ENCODE measurements at places on chromosomes 12 and 14.

- no peaks in the 10 kb centered on the region for H3K36me3 ChIP-seq
- H3K27me3 ChIP-seq = no peaks in the 10 kb centered on the region
- peaks cover 8% of the 10 kb centered on the region for H3K4me1 ChIP-seq
Measured at GRCh38 chr14:42802346-42802745, 1195.7 kb downstream of the LRFN5 start.

- H3K4me3 ChIP-seq = peak overlapping the region; percentile 52
- no peaks in the 10 kb centered on the region for H3K27me3 ChIP-seq
- peaks cover 33% of the 10 kb centered on the region for H3K4me1 ChIP-seq
- no peak overlapping the region for H3K27ac ChIP-seq
- H3K36me3 ChIP-seq = no peaks in the 10 kb centered on the region
- DNase-seq = no peak
Measured at GRCh38 chr14:102930753-102931579, 8.5 kb downstream of the AMN start.

DNA sequence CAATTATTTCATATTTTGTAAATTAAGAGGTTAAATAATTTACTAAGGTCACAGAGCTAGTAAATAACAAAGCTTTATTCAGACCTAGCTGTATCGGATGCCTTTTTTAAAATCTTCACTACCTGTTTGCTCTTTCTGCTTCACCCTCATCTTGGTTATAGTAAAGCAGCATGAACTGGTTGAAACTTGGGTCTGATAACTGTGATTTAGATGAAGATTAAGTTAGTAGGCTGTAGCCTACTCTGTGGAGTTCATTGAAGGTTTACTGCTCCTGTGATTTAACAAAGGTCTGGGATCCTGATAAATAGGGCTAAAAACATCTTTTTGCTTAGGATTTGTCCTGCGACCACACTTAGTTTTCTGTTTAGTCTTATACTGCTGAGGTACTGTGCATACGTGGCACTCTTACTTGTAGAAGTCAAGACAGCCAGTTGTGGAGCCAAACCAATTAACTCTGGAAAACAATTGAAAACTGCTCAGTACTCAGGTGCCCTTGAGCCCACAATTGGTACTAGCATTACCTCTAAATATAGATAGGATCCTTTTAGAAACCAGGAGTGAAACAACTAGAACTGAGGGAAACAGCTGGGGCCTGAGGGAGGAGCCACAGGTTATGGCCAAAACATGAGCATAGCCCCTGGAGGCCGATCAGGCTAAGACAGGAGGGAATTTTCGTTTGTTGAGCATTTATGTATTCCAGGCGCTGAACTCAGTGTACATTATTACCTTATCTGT lies 2.3 kb downstream of the SPATS2 start:
- H3K27me3 ChIP-seq = no peaks in the 10 kb centered on the region
- H3K36me3 ChIP-seq = no peaks in the 10 kb centered on the region
- peak overlapping the region; percentile 11 for H3K4me3 ChIP-seq
- H3K4me1 ChIP-seq = peaks cover 49% of the 10 kb centered on the region

DNA sequence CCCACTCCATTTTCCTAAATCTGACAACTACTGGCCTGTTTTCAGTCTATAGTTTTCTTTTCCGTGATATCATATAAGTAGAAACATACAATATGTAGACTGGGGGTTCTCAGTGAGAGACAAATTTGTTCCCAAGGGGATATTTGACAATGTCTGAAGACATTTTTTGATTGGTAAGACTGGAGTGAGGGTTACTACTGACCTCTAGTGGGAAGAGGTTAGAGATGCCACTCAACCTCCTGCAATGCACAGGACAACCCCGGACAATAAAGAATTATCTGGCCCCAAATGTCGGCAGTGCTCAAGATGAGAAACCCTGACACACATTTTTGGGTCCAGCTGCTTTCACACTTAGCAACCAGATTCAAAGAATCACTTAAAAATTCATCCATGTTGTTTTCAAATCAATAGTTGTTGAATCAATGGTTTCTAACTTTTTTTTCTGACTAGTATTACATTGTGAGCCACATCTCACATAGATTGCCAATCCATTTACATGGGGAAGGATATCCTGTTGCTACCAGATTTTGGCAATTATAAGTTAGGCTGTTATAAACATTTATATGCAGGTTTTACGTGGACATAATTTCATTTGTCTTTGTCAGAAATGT lies 307.1 kb downstream of the RPL10L start:
- DNase-seq = no peak
- H3K36me3 ChIP-seq = no peaks in the 10 kb centered on the region
- no peaks in the 10 kb centered on the region for H3K4me1 ChIP-seq
- no peaks in the 10 kb centered on the region for H3K27me3 ChIP-seq
